ENCODE measurements at places on chromosomes 3 and 15.

GRCh38 chr3:142269767-142270166 lies 44.4 kb upstream of the GK5 start:
- DNase-seq = no peak

GRCh38 chr3:104133630-104134029 lies 1233.1 kb upstream of the ALCAM start:
- no peak for DNase-seq

- DNase-seq = no peak
These were observed 88.4 kb upstream of the RASGRP1 start for GRCh38 chr15:38652998-38653397.

DNA sequence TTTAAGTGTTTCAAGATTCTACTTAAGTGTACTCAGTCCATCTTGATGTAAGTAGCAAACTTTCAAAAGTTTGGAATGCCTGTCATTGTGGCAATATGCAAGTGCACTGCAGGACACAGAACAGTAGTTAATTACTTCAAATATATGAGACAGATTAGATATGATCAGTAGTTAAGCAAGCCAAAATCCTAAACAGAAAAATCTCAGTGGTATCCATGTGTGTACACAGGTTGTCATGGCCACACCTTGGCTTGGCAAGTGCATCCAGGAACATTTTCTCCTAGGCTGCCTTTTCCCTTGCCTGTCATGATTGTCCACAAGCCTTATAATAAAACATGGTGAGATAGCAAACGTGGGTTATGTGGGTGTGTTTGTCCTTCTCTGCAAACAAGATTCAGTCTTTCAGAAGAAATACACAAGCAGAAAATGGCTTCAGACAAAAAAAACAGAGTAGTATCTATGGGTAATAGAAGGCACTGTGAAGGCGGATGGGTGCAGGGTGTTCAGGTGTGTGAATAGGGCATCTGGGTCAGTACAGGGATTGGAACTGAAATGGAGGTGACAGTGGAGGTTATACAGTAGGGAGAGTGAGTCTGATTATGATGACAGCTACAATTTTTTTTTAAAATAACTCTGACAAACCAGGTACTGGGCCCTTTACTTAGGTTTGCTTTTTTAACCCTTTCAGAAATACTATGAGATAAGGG lies 229.0 kb upstream of the LRIG1 start:
- DNase-seq = no peak

GRCh38 chr3:189903562-189904250 lies 217.0 kb downstream of the P3H2 start:
- DNase-seq = no peak

DNA sequence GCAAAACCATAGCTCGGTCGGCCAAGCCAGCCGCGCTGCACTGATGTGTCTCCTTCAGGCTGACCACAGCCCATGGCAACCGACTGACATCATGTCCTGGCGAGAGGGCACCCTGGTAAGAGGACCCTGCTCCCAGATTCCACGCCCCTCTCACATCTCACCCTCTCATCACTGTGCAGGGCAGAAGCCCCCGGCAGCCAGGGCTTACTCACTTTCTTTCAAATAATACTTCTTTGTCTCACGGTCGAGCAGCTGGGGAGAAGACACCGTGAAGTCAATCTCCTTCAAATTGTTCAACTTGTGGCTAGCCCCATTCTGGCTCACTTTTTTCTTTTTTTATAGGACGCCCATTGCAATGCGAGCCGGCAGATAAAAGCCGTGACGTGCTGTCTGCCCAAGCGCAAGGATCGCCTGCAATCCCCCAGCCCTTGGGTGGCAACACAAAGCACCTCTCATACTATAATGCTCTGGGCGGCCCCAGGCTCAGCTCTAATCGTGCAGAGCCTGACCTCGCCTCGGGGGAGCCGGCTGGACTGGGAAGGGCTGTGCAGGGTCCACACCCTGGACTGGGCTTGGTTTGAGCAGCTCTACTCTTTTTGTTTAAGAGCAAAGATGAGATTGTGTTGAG lies 33.6 kb downstream of the VGLL4 start:
- no peak for DNase-seq

DNA sequence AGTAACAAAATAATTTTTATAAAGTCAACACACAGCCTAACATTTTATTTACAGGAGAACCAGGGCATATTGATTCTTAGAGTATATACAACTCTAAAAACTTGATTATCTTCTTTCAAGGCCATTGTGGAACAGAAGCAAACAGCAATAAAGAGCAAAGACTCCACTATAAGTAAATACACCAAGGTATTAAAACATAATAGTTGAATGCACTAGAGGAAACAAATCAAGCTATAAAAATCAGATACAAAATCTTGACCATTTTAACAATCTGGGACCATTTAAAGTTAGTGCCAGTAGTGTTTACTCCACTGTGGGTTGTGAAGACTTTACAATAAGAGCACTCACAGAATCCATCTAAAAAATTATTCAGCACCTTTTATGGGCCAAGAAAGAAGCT lies 323.6 kb downstream of the AGBL1 start:
- DNase-seq = no peak

GRCh38 chr3:12193485-12194165 lies 34.9 kb upstream of the TIMP4 start:
- DNase-seq = peak; percentile 97

GRCh38 chr15:83842281-83842680 lies 188.4 kb downstream of the ADAMTSL3 start:
- DNase-seq = no peak

- no peak for DNase-seq
These were observed 93.0 kb upstream of the C2CD4B start for GRCh38 chr15:62257996-62258521.

- DNase-seq = peak; percentile 51
These were observed 7.7 kb downstream of the DUOXA2 start for GRCh38 chr15:45121706-45122417.

DNA sequence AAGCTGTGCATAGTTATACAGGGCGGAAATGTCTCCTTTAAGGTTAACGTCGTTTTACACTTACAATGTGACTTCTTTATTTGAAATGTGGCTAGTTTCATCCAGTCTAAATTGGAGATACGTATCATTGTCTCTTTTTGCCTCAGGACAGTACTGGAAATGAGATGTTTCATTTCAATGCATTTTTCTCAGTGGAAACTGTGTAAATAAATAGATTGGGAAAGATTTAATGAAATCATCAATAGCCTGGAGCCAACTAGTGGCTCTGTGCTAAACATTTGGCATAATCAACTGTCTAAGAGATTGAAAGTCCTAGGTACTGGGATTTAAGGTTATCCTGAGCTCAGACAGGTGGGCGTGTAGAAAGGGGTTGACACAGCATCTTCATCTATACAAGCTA lies 691.5 kb upstream of the CCDC54 start:
- DNase-seq = no peak

GRCh38 chr15:62393196-62393595 lies 228.1 kb upstream of the C2CD4B start:
- DNase-seq = no peak

DNA sequence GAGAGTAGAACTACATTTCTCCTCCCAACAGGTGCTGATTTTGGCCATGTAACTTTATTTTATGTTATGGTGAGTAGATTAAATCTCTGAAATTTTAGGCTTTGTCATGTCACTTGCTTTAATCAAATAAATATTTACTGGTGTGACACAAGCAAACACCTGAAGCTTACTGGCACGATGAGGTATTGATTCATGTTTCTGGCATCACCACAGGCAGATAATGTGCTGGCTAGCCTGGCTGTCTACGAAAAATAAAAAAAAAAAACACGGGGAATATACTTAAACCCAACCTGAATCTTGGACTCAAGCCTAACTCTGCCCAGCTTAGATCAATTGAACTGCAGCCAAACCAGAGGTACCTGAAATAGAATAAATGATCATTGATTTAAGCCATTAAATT lies 65.6 kb upstream of the CADM2 start:
- DNase-seq = no peak

- DNase-seq = no peak
These were observed 684 bp downstream of the RPL4 start for GRCh38 chr15:66503780-66504562.

DNA sequence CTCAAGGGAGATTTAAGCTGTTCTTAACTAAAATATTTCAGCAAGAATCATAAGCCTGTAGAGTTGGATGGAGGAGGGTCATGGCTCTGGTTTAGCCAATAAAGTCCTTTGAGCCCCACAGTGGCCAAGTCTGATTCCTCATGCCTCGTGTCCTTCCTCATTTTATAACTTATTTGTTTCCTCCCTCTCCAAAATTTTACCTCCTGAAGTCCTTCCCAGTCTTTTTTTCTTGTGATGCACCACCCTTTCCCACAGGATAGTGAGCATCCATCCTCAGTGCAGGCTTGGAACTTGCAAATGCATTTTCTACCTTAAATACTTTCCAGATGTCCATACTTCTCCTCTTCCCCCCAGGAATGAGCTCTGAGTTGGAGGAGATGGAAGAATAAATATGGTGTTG lies 162.7 kb upstream of the AGTR1 start:
- DNase-seq = no peak

DNA sequence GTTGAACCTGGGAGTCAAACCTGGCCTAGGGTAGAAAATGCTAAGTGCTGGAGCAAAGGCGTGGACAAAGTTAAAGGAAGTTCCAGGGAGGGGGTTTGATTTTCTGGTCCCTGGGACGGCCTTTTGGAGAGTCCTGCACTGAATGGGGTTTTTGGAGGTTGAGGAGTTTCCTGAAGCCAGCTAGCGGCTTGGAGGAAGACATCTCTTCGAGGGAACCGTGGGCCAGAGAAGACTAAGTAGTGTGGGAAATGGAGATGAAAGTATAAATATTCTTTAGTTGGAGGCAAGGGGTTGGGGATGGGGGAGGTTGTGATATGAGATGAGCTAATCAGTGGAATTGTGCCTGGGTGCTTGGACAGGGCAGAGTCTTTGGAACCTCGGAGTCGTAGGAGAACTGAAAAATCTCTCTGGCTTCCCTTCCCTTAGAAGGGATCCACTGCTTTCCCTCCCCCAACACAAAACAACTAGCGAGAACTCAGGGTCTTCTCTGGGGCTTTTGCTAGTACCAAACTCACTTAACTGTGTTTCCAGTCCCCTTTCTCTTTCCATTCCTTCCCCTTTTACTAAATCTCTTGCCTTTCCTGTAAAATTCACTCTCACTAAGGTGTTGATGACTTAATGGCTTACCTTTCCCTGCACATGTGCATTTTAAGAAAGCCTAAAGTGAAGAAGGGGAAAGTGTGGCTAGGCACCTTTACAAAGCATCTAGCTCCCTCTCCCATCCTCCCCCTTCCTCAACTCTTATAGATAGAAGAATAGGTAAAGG lies 1.0 kb downstream of the LPP start:
- no peak for DNase-seq

- DNase-seq = no peak
These were observed 38.4 kb upstream of the BFSP2 start for GRCh38 chr3:133361435-133361834.

- no peak for DNase-seq
These were observed 27.3 kb downstream of the MED12L start for GRCh38 chr3:151112731-151113130.

- no peak for DNase-seq
These were observed 435.6 kb downstream of the ROBO2 start for GRCh38 chr3:77475507-77475906.

DNA sequence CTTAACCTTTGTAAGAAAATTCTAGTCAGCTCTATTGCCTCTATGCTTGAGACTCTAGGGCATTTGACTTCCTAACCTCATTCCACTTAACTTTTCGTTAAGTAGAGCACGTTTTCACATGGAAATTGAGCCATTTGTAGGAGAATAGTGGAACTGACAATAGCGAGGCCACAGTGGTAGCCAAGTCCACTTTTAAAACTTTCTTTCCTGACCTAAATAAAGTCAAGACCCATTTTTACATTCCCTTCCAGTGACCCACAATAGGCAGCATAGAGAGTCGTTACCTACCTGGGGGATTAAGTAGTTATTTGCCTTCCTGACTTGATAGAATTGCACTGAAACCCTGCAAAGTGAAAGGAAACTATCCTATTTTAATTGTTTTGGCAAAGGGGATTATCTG lies 386.0 kb upstream of the NECTIN3 start:
- DNase-seq = no peak

DNA sequence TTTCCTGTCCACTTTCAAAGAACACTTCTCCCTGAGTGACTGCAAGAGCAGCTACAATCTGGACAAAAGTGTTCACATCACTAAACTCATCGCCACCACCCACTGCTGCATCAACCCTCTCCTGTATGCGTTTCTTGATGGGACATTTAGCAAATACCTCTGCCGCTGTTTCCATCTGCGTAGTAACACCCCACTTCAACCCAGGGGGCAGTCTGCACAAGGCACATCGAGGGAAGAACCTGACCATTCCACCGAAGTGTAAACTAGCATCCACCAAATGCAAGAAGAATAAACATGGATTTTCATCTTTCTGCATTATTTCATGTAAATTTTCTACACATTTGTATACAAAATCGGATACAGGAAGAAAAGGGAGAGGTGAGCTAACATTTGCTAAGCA lies 1.8 kb downstream of the CCRL2 start:
- DNase-seq = no peak

DNA sequence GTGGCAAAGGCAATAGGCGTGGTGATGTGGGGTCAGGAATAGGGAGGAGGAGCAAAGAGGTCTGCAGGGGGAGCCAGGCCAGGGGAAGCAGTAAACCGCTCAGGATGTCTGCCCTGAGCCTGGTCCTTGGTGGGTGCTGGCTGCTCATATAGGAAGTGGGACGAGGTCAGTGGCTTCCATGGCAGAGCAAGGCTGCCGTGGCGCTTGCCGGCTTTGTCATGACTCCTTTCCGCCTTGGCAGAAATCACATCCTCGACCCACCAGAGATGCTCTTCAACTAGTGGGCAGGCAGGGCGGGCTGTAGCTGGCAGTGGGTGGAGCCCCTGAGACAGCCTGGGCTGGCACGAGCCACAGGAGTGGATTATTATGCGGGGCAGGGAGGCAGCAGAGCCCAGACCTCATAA lies 13.1 kb upstream of the SKOR1 start:
- DNase-seq = no peak

- no peak for DNase-seq
These were observed 57.6 kb downstream of the FNDC3B start for GRCh38 chr3:172096881-172097420.

DNA sequence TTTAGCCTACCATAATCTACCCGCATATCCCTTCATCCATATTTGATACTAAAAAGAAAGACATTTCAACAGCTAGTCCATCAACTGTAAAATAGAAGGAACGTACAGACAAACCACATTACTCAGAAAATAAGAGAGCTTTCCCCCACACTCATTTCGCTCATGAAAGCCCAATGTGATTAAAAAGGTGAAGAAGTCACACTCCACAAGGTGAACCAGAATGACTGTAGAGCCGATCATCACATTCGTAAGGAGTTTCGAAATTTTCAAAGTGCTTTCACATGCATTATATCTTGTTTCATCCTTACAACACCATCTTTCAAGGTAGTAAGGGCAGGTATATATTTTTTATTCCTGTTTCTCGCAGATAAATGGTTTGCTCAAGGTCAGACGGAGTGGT lies 225.3 kb downstream of the FOXP1 start:
- no peak for DNase-seq

GRCh38 chr3:171789759-171790505 lies 20.4 kb downstream of the PLD1 start:
- DNase-seq = no peak

GRCh38 chr3:117871934-117872333 lies 1162.4 kb downstream of the TUSC7 start:
- no peak for DNase-seq

All from AG04449 (cell line).